Stimulated activated CD4-positive, alpha-beta T cell treated with anti-CD3 and anti-CD28 coated beads, Interleukin-4, amount 100 ng/mL, for 1 hour (primary cell): ENCODE measurements at places on chromosomes 13 and 19.

DNA sequence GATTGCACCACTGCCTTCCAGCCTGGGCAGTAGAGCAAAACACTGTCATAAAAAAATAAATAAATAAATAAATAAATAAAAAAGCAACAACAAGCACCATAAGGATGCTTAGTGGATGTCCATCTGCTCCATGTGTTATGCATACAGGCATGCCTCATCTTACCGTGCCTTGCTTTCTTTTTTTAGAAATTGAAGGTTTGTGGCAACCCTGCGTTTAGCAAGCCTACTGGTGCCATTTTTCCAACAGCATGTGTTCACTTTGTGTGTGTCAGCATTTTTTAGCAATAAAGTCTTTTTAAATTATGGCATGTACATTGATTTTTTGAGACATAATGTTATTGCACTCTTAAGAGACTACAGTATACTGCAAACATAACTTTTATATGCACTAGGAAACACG lies 68.3 kb downstream of the PEPD start:
- no peak for DNase-seq

GRCh38 chr13:109166804-109167203 lies 537.4 kb downstream of the MYO16 start:
- DNase-seq: no peak

GRCh38 chr19:41206926-41207750 lies 11.9 kb upstream of the AXL start:
- DNase-seq: no peak

DNA sequence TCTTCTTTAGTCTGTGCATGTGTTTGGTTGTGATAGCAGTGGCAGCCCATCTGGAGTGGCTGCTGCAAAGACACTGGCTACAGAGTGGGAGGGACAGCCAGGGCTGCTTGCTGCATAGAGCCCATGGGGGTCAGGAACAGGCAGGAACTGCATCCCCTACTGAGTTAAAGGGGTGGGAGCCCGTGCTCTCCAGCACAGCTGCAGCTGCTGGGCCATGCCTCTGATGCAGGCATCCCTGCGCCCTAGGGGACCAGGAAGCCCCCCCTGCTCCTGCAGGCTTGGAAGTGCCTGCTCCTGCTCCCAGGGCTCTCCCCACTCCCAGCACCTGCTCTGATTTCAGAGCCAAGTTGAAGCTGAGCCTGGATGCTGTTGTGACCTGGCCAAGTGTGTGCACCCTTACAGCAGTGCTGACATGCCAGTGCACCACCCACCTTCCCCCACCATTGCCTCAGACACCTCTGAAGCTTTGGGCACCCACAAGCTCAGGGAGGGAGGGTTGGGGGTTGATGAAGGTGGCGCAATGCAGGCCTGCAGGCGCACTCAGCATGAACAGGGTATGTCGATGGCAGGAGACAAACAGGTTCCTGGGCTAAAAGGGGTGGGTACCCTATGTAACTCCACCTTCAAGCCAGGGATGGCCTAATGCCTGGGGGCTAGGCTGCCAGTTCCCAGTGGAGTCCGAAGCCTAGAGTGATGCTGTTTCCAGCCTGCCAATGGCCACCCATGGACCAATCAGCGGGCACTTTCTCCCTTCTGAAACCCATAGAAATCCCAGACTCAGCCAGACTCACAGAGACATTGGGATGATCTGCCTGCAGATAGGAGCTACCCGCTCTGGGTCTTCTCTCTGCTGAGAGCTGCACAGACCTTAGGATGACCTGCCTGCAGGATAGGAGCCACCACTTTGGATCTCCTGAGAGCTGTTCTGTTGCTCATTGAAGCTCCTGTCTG lies 919.9 kb upstream of the MIR17HG start:
- no peak for DNase-seq

DNA sequence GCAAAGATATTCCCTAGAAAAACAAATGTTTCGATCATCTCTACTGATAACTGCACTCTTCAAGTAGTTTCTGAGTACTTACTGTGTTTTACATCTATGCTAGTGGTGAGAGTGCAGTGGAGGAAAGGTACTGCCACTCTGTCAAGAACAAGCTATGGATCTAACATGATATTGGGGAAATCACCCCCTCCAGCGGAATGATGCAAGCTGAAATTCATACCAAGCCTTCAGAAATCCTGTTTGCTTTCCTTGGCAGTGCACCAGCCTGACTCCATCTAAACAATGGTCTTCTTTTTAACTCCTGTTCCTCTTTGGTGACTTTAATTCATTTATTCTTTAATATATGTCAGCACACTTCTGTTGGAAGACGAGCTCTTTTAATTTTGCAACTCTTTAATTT lies 238.0 kb downstream of the PCDH9 start:
- DNase-seq: no peak

- no peak for DNase-seq
These were observed 114.2 kb downstream of the PAN3 start for GRCh38 chr13:28252547-28252946.

DNA sequence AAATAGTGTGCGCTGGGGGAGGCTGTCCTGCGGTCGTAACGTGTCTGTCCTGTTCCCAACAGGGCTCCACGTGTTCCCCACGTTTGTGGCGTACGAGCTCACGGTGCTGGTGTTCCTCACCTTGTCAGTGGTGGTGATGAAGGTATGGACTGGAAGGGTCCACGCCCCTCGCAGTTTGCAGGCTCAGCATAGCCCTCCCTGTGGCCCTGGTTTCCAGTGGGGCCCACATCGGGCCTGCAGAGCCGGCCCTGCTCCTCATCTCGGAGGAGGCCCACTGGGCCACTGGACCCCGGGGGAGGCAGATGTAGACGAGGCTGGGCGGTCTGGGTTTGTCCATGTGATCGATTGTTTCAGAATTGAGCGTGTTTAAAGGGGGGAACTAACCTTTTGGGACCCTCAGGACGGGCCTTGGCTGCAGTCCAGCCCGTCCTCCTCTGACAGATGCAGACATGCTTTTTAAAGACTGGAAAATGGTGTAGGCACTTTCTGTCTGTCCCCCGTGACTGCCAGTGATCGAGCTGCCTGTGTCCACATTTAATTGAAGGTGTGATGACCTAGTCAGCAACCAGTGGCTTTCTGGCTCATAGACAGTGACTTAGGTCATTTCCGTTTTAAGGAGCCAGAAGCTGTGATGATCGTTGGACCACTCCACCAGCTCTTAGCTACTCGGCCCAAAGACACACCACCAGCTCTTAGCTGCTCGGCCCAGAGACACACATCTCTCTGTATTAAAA lies 37.1 kb upstream of the TFDP1 start:
- no peak for DNase-seq

DNA sequence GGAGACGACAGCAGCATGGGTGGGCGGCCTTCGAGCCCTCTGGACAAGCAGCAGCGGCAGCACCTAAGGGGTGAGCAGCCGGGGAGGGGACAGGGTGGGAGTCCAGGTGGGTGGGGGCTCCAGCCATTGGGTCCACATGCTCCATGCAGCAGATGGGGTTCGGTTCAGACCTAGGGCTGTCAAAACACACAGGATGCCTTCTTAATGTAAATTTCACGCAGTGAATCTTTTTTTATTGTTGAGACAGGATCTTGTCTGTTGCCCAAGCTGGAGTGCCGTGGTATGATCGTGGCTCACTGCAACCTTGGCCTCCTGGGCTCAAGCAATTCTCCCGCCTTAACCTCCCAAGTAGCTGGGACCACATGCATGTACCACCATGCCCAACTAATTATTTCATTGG lies 15.9 kb downstream of the PGLS start:
- DNase-seq: no peak

DNA sequence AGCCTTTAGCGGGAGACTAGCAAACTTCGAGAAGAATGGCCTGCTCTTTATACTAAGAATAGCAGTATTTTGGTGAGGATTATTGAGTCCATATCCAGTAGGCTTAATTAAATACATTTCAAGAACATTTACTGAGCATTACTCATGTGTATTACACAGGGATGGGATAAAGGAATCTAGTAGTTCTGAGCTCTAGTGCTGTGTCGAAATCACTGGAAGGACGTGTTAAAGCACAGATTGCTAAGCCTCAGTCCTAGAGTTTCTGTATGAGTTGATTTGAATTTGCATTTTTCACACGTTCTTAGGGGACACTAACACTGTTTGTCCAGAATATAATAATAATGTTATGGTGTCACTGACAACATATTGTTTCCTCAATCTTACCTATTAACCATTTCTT lies 9.0 kb downstream of the ZNF302 start:
- no peak for DNase-seq

DNA sequence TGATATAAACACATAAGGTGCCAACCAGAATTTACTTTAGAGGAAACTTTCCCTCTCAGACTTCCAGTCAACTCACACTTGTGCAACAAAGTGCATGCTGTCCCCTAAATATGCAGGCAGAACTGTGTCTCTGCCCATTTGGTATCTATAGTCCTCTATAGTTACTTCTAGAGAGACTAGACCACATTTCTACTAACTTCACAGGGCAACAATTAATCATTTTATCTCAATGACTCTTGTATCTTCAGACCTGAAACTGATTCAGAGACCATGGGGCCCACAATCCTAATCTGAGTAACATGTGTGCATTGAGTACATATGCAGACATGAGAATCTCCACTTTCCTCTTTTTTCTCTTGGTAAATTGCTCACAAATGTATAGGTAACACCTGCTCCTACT lies 158.1 kb downstream of the ZNF486 start:
- DNase-seq: no peak

- DNase-seq: no peak
These were observed 12.3 kb downstream of the CLDN10 start for GRCh38 chr13:95564733-95565291.

- DNase-seq: no peak
These were observed 20.3 kb downstream of the FBN3 start for GRCh38 chr19:8129061-8129618.

DNA sequence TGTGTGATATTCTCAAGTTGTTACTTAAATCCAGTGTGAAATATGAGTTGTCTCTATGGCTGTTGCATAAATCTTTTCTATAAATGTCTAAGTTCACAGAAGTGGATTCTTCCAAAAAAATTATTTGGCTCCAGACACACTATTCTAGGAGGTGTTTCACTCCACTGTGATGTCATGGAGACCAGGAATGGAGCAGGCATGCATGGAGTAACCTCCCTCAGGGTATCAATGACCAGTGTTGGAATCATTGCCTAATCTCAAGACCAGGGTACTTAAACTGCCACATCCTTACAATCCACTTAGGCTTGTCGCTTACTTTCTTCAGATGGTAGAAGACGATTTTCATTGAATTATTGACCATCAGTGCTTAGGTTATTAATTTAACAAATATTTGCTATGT lies 55.4 kb downstream of the LRRC63 start:
- DNase-seq: no peak

- no peak for DNase-seq
These were observed 6.3 kb downstream of the ZNF71 start for GRCh38 chr19:56601375-56601774.

DNA sequence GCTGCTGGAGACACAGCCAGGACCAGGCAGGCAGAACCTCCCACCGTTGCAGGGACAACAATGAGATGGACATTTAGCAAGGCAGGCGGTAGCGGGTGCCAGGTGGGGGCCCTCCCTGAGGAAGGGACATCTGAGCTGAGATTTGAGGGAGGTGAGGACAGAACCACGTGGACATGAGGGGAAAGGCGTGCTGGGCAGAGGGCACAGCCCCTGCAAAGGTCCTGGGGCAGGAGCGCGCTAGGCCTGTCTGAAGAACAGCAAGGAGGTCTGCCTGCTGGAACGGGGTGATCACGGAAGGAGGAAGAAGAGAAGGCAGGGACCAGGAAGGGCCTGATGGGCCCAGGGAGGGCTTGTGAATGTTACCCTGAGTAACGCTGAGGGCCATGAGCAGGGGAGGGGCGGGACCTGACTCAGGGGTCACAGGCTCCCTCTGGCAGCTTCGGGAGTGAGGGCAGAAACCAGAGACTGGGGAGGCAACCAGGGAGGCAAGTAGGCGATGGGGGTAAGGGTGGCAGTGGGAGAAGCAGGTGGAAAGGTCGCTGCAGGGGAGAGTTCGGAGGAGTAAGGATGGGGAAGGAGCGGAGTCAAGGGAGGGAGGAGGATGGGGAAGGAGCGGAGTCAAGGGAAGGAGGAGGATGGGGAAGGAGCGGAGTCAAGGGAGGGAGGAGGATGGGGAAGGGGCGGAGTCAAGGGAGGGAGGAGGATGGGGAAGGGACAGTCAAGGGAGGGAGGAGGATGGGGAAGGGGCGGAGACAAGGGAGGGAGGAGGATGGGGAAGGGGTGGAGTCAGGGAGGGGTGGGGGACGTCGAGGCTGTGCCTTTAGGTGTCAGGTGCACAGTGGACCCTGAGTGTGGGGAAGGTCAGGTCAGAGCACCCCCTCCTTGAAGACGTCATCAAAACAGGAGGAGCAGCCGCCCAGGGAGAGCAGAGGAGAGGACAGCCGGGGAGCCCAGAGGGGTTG lies 15.7 kb upstream of the B3GNT3 start:
- DNase-seq: no peak

DNA sequence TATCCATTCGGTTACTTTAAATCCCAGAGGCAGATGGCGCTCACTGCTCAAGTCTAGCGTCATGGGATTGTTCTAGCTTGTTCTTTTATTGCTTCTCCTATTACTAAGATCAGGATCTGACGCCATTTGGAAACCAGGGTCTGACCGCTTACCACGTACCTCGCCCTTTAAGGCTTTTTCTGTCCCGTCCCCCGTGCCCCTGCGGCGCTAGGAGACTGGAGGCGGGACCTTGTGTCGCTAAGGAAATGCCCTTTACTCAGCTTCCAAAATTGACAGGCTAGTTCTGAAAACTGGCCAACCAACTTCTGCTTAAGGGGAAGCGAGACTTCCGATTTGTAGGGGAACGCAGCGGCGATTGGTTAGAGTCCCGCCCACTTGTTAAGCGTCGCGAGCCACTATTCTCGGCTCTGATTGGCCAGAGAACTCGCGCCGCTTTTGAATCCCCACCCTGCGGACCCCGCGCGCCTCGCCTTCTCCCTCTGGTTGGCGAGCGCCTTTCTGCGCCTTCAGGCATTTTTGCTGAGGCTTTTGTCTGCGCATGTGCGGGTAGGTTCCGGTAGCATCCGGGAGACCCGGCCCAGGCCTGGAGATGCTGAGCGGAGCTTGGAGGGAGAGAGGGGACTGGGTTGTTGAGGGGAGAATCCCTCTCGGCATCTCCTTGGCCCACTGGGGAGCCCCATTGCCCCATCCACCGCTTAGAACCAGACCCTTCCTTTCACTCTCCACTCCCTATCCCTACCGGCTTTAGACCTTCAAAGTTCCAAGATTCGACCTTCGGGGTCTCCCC lies 3.9 kb upstream of the C19orf84 start:
- DNase-seq: peak; percentile 80

DNA sequence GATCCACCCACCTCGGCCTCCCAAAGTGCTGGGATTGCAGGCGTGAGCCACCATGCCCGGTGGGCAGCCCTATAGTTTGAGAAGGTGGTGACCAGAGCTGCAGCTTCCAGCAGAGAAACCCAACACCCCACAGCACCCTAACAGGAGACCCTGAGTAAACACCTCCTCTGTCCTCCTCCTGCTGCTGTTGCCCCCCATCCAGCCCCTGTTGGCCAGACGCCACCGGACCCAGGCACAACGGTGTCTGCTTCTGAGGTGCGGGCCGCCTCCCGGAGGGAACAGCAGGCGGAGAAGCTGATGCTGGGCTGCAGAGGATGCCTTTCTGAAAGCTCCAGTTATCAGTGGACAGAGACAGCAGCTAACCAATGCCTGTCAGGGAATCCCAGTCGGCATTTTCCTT lies 175.5 kb downstream of the COL4A1 start:
- no peak for DNase-seq

GRCh38 chr19:3683405-3684053 lies 16.7 kb downstream of the PIP5K1C start:
- no peak for DNase-seq

- DNase-seq: peak; percentile 65
These were observed 88.8 kb downstream of the GNG7 start for GRCh38 chr19:2613507-2614295.

- no peak for DNase-seq
These were observed 521 bp upstream of the ZNF665 start for GRCh38 chr19:53193535-53194222.
